Right lung (tissue), 10 donors: ENCODE measurements at places on chromosomes 2 and 18. TPM values are rescaled to one million over a fixed set of nuclear protein-coding genes. Genes with fewer than 3 reads are reported as not detected.

The ITGA6 gene
- 49.9 TPM for polyA plus RNA-seq

The CABYR gene
- polyA plus RNA-seq = 8.8 TPM

The MBD5 gene
- polyA plus RNA-seq = 52.5 TPM

The RGPD4 gene
- polyA plus RNA-seq = 0.03 TPM

The MYOM1 gene
- polyA plus RNA-seq = 29.9 TPM
